ENCODE measurements at places on chromosomes 1 and 21.

DNA sequence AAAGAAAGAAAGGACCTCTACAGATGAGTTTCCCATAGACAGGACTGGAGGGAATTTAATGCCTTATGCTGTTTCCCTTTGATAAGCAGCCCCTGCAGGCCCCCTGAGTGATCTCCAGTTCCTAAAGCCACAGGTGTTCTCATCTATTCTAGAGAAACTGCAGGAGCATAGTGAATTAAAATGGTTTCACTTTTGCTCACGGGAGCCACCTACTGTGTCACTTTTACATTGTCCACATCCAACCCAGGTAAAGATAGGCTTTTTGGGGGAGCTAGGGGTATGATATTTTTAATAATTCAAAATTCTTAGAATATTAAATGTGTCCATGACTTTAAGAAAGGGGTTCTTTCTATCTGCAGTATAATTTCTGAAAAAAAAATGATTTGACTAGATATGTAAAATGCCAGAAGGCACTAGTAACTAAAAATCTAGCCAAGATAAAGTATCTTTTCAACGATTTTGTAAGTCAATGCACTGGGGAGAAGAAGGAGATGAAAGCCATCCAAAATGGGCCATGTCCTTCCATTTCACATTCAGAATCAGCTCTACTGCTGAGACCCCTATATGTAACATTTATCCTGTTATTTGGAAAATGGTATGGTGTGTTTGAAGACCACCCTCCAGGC is 267.3 kb upstream of the DUSP10 start:
- peak; percentile 39 for DNase-seq

DNA sequence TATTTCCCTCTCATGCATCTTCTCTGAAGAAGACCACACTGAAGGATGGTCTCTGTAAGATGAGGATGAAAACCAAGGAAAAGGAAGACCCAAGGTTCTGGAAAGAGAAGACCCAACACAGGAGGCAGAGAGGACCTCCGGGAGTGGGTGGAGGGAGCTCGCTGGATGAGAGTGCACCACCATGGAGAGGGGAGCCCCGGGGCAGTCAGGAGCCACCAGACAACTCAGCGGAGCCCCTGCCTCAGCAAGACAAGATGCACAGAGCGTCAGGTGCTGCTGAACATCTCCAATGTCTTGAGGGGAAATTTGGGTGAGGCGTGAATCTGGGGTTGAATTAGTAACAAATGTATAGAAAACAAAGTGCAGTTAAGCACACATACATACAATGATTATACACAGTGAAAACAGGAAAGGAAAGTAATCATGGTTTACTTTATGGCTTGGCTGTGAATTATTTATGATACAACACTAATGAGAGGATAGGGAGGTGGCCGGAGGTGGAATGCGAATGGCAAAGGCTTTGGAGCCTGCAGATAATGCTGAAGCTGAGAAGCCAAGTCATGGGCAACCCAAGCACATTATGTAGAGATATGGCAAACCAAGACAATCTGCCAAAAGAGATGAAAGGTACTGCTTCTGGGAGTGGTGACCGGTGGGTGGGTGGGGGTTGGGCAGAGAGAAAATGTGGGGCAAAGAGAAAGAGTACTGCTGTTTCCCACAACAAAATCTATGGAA is 80.4 kb upstream of the EDN2 start:
- DNase-seq: no peak

DNA sequence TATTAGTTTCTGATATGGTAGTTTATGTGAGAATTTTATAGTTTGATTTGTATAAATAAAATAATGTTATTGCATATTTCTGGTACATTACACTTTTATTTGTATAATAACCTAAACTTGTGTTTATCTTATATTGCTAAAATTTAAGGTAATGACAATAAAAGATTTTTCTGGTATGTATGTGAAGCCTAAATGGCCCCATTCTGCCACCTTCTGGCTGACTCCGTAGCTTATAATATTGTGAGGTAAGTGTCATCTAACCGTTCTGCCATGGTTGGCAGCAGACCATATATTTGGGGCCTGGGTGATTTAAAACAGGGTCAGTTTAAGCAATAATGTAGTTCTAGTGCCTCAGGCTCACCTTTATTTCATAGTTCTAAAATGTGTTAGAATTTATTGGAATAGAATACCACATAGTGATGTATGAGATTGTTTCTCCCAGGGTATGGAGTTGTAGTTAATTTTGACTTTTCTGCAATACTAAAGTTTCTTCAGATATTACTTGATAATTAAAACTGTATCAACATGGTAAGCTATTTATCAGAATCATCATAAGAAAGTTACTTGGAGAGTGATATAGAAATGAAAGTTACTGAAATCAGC is 21.2 kb upstream of the PRKACB start:
- DNase-seq: peak; percentile 15

DNA sequence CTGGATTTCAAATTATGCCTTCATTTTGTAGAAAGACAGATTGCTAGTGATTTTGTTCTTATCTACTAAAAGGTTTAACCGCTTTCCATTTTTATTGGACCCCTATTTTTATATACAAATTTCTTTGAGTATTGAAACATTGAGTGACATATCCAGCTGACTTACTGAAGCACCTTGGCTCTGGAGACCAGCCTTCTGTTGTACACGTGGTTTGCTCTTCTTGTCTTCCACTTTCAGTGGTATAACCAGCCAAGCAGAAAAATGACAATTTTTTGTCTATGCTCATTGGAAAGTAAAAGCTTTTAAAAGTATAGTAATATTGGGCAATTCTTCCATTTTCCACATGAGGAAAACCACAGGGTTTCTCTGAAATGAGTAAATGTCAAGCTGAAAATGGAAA is 4.4 kb downstream of the F13B start:
- DNase-seq: no peak

- no peak for DNase-seq
These were observed 38.5 kb downstream of the HIVEP3 start for GRCh38 chr1:41880261-41880660.

DNA sequence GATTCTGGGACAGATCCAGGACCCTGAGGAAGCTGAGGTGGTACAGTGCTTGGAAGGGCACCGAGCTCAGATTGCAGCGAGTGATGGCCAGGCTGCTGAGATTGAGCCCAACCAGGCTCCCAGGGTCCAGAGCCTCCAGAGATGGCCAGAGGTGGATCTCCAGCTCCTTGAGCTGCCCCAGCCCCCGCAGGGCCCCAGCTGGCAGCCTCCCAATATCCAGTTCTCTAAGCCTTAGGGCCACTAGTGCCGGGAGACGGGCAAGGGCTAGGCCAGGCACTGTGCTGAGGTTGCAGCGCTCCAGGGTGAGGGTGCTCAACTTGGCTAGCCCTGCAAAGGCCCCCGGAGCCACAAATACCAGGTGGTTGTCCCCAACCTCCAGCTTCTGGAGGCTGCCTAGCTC is 3.4 kb downstream of the LINGO4 start:
- DNase-seq: no peak

Data from CD8-positive, alpha-beta T cell (primary cell).